AG09309 (cell line): ENCODE measurements at places on chromosomes 7 and 10.

GRCh38 chr7:111783854-111784253, 221.6 kb upstream of the IMMP2L start:
- no peak for DNase-seq

DNA sequence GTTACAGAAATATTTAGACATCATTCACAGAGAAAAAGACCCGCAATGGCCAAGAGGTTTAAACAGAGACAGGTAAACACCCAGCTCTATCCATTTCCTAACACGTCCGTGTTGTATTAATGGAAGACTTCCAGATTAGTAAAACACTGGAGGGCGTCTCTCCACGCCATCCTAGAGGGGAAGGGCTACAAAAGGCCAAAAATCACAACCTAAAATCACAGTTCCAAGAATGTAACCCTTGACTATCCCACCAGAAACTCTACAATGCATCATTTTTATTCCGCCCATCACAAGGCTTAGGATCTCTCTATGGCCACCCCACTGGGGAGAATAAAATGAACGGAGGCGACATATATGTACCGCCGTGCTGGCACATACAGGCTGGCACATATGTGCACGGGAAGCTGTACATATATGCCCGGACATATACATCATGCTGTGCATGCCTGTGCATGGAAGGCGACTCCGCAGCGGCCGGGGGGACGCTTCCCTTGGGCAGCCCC, 734 bp downstream of the PCLO start:
- DNase-seq = no peak

GRCh38 chr7:22801912-22802311, 20.7 kb downstream of the TOMM7 start:
- no peak for DNase-seq

GRCh38 chr10:131778385-131778784, 122.4 kb upstream of the PPP2R2D start:
- no peak for DNase-seq

- no peak for DNase-seq
These were observed 448.9 kb downstream of the SH2D4B start for GRCh38 chr10:80986596-80986995.
